CD4-positive, alpha-beta T cell treated with Interleukin-4 for 4 hours (primary cell): ENCODE measurements at places on chromosomes 5 and 9.

- no peak for DNase-seq
Measured at GRCh38 chr5:175471196-175471595, 7.2 kb upstream of the SFXN1 start.

DNA sequence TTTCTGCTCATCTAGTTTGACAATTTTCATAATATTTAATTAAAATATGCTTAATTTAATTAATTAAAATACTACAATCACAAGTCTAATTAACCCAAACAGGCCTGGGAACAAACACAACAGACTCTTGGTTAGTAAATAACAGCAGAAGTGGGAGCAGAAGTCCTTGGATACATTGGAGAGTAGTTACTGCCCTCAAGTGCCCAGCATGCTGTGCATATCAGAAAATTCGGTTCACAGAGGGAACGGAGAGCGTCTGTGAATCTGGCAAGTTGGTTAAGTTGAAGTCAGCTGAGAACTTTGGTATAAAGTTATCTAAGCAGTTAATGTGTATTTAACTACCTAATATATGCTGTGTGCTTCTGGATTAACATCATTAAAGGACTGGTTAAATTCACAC lies 87.0 kb upstream of the ATG10 start:
- no peak for DNase-seq

- peak; percentile 37 for DNase-seq
Measured at GRCh38 chr5:179858241-179858585, 404 bp downstream of the MRNIP start.

- DNase-seq = no peak
Measured at GRCh38 chr5:2902742-2903297, 151.3 kb upstream of the IRX2 start.

GRCh38 chr5:110255194-110255593 lies 471.3 kb downstream of the TMEM232 start:
- DNase-seq = no peak
